Activated CD8-positive, alpha-beta T cell treated with anti-CD3 and anti-CD28 coated beads, Interleukin-2, amount 10 ng/mL, durations not matched to agents 7 days and 5 days (primary cell): ENCODE measurements at places on chromosomes 16 and 17. TPM values are rescaled to one million over a fixed set of nuclear protein-coding genes. Genes with fewer than 3 reads are reported as not detected.

CCL16 gene
- not detected for total RNA-seq

CACNA1H gene
- 0.92 TPM for total RNA-seq

GRIN2A gene
- not detected for total RNA-seq

NPIPA2 gene
- total RNA-seq = 3.9 TPM

EIF3C gene
- total RNA-seq = 461 TPM

ACSM3 gene
- 5.1 TPM for total RNA-seq

MYH8 gene
- not detected for total RNA-seq

FAM20A gene
- total RNA-seq = not detected

WNT9B gene
- not detected for total RNA-seq

HASPIN gene
- total RNA-seq = 28.1 TPM

TBC1D24 gene
- total RNA-seq = 21.1 TPM

AOC2 gene
- total RNA-seq = 2.1 TPM

ASIC2 gene
- total RNA-seq = not detected
